ENCODE measurements at places on chromosomes 1 and 21.

DNA sequence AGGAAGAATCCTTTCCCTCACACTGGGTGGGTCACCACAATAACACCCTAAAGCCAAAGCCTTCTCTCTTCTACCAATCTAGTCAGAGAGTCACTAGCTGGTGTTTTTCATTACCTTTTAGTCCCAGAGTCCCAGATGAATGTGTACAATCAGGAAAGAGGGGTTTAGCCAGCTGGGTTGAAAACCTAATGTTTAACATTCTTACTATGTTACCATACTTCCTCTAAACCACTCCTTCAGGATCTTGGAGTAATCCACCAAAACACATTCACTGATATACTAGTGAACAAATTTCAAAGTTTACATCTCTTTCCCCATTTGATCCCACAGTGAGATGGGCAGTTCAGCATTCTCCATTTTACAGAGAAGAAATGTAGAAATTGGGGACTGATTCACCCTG, 9.7 kb downstream of the LPAR3 start:
- no peak for DNase-seq

DNA sequence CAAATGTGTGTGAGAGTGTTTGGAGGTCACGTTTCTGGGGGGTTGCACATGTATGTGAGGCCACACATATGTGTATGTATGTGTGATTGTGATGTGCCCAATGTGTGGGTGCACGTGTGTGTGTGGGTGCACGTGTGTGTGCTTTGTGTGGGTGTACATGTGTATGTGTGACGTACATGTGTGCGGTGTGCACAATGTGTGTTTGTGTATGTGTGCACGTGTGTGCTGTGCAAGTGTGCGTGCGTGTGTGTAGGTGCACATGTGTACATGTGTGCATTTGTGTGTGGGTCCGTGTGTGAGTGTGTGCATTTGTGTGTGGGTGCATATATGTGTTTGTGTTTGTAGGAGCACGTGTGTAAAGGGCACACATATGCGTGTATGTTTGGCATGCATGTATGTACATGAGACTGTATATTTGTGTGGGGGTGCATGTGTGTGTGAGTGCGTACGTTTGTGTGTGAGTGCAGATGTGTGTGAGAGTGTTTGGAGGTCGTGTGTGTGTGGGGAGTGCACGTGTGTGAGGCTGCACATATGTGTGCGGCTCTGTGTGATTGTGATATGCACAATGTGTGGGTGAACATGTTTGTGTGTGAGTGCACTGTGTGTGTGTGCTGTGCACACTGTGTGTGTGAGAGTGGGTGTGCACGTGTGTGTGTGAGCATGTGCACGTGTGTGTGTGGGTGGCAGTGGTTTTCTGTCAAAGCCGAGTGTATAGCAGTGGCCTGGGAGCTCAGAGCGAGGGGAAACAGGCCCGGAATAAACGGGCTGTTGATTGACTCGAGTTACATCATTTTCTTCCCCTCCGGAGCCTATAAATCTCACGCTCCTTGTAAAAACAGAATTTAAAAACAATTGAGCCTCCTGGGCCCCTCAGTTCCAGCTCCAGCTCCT, 132.7 kb upstream of the ARHGEF16 start:
- peak; percentile 20 for DNase-seq

DNA sequence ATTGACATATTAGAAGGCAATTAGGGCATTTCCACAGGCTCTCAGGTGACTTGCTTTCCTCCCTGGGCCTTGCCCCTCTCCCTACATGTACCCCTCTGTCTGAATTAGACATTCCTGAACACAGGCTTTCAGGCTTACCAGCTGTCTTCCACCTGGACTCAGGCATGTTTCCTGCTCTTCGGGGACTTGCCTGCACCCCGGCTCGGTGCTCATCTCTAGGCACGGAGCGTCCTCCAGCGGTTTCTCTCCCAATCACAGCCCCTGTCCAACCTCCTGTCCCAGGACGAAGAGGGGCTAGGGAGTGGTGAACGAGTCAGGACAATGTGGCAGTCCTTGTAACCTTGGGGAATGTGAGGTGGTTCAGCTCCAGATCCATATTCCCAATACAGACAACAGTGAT, 4.2 kb downstream of the PROK1 start:
- no peak for DNase-seq

DNA sequence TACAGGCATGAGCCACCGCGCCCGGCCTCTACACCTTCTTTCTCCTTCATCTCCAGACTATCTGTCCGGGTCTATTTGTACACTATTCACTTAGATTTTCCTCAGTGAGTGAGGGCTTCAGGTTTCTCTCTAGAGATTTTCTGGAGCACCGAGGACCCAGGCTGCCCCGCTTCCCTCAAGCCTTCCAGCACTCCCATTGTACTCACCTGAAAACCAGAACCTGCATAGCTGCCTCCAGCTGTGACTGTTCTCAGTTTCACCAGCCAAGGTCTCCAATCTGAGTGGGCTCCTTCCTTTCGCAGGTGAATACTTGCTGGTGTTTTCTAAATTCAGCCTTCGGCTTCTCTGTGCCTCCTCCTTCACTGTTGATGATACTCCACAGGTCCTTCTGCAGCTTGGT, 12.9 kb upstream of the DMAP1 start:
- DNase-seq = no peak

DNA sequence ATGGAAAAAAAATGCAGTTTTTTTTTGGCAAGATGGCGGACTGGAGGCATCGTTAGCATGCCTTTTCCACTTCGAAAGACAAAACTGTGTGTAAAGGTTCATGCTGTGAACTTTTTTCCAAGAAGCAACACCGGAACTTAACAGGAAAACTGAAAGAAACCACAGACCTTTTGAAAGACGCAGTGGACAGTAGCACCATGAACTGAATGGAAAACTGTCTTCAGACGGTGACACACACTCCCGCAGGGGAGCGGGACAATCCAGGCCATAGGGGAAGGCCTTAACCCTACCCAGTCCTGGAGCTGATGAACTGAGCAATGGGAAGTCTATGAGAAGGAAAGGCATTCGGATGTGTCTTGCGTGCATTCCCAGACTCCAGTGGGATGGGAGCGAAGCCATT, 54.9 kb downstream of the NEK7 start:
- no peak for DNase-seq

DNA sequence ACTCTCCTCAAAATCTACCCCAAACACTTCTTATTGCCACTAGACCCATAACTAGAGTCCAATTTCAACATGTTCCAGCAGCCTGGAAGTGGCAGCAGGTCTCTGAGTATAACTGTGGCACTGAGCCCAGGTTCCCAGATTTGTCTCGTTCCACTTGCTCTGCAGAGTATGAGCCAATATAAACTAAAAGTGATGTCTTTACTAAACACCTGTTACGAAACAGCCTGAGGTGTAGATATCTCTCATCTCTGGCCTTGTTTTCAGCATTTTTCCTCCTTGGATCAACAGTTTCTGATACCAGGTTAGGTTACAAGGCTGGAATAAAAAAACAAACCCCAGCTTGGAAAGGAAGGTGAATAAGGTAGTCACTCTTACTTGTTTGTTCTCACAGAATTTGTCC, 25.2 kb upstream of the PRDX6 start:
- no peak for DNase-seq
